G401 (cell line): ENCODE measurements at places on chromosomes 3 and 15.

GRCh38 chr3:24365168-24365567 is 129.5 kb downstream of the THRB start:
- peak; percentile 19 for DNase-seq

DNA sequence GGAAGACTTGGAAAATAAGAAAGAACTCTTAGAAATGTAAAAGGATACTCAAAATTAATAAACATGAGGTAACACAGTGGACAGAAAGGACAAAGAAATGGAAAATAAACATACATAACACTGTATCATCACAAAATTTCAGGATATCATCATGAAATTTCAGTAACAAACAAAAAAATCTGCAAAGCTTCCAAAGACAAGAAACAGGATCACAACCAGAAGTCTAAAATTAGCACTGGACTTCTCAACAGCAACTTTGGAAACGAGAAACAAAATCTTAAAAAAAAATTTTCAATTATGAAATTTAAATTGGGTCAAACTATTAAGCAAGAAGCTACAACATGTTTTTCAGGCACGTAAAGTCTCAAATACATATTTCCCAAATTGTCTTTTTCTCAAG is 238.8 kb downstream of the STAG1 start:
- no peak for DNase-seq

- no peak for DNase-seq
Observed at GRCh38 chr3:120797857-120798256, 55.3 kb downstream of the GTF2E1 start.

DNA sequence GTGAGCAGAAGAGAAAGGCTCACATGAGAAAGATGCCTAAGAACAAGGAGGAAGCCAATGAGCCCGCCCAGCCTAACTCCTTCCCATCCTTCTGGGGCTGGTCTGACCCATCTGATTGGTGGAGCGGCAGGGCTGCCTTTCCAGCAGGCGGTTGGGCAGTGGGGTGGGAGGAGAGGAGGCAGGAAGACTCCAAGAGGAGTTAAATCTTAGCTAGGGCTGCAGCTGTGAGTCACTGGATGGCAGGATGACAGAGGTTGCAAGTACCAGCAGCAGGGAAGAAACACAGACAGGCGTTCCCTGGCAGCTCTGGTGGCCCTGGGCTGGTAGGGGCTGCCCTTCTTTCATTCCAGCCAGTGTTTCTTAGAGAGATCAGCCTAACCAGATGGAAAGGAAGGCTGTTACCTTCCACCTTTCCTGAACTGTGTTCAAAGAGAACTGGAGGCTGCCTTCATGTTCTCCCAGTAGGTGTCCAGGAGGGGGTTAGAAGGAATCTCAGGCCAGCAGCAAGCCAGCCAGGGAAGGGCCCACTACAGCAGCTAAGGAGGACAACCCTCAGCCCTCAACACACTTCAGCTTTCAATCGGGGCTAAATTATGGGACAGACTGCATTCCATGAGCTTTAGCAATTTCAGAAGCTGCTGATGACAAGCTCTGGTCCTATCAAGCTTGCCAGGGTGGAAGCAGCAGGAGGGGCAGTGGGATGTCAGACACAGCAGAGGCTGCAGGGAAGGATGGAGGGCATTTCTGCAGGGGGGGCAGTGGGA is 50.3 kb downstream of the CHSY1 start:
- DNase-seq, result peak; percentile 54

- DNase-seq, result no peak
Observed at GRCh38 chr15:81889485-81889881, 156.3 kb downstream of the MEX3B start.

- DNase-seq, result no peak
Observed at GRCh38 chr3:62923066-62923465, 47.9 kb upstream of the CADPS start.

DNA sequence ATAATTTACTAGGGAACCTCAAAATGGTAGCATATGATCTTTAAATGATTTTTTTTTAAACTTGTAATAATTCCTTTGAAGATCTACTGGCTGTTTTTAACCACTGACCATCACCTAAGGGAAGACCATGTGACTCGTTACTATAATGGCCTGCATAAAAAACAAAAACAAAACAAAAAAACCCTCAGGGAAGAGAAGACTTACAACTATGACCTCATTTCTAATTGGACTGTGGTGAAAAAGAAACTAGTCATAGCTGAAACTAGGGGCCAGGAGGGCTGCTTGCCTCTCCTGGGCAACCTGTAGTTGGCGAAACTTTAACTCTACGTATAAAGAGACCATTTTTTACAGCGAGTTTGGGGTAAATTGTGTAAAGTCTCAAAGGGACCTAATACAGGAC is 23.0 kb downstream of the PAQR9 start:
- DNase-seq, result no peak

GRCh38 chr3:8457039-8457438 is 44.6 kb upstream of the LMCD1 start:
- no peak for DNase-seq

DNA sequence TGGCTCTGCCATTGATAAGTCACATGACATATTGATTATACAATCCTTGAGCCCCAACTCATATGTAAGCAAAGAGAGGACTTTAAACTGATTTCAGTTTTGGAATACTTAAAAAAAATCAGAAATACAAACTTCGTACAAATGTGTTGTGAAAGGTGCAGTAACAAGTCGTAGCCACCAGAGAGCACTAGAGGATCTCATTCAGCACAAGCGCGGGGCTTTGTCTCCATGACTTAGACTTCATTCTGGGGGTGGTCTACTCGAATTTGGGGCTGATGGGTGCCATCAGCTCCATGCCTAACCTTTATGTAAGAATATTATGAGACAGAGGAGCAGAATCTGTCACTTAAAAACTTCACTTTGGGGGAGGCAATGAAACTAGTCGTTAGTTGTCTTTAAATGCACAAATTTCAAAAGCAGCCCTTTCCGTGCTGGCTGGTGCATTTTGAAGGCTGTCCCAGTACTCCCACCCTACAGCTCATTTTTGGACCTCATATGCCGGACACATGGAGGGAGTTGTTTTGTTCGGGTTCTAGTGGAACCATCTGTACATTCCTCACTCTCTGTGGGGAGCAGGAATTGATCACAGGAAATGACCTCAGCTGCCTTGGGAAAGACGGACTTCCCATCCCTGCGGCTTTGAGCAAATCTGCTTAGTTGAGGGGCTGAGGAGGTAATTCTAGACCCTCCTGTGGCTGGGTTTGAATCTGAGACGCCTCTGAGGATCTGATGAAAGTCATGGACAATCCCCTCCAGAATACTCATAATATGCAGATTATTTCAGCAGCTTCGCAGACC is 27.5 kb upstream of the MASP1 start:
- DNase-seq, result peak; percentile 57
